ENCODE measurements at places on chromosomes 7 and 10. TPM values are rescaled to one million over a fixed set of nuclear protein-coding genes. Genes with fewer than 3 reads are reported as not detected.

Gene SEC31B
- 202 TPM for total RNA-seq

Gene KCNH2
- 0.30 TPM for total RNA-seq

Gene GNAT3
- total RNA-seq, result not detected

Gene COPS6
- 97.1 TPM for total RNA-seq

Gene BICC1
- not detected for total RNA-seq

DNA sequence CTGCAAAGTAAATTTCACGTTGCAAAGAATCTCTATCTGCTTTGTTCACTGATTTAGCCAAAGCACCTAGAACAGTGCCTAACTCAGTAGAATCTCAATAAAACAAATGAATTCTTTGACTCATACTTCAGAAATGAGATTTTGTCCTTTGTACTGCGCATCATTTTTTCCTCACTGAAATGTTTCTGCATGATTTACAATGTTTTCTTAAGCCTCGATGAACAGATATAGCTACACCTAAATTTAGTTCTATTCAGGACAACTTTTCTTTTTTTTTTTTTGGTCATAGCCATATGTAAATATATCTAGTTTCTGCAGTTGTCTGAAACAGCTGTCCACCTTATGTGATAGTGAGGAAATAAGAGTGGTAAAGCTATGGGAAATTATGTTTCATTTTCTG is 15.3 kb downstream of the GNAT3 start:
- no peaks in the 10 kb centered on the region for H3K36me3 ChIP-seq
- H3K4me3 ChIP-seq, result no peak overlapping the region
- no peaks in the 10 kb centered on the region for H3K27me3 ChIP-seq

DNA sequence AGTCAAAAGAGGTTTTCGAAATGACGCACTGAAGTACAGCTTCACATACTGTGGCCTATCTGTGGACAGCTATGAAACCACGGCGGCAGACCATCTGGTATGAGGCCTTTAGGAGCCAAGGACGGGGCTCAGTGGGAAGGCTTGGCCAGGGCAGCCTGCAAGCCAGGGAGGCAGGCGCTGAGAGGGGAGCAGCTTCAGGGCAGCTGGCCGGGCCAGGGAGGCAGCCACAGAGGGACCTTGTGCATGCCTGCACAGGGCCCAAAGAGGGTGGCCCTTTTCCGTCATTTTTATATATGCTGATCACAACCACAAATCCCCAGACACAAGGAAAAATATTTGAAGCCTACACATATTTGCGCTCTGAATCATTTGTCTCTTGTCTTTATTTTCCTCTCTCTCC is 13.5 kb downstream of the CALD1 start:
- no peak overlapping the region for H3K27ac ChIP-seq
- H3K4me1 ChIP-seq, result no peaks in the 10 kb centered on the region
- no peak for DNase-seq
- peaks cover 3% of the 10 kb centered on the region for H3K36me3 ChIP-seq
- H3K4me3 ChIP-seq, result no peak overlapping the region

GRCh38 chr10:44382981-44383748 is 1.7 kb downstream of the CXCL12 start:
- H3K27ac ChIP-seq, result no peak overlapping the region
- no peaks in the 10 kb centered on the region for H3K36me3 ChIP-seq
- H3K4me3 ChIP-seq, result no peak overlapping the region
- H3K27me3 ChIP-seq, result peaks cover 26% of the 10 kb centered on the region
- no peak for DNase-seq
- H3K4me1 ChIP-seq, result peaks cover 4% of the 10 kb centered on the region

DNA sequence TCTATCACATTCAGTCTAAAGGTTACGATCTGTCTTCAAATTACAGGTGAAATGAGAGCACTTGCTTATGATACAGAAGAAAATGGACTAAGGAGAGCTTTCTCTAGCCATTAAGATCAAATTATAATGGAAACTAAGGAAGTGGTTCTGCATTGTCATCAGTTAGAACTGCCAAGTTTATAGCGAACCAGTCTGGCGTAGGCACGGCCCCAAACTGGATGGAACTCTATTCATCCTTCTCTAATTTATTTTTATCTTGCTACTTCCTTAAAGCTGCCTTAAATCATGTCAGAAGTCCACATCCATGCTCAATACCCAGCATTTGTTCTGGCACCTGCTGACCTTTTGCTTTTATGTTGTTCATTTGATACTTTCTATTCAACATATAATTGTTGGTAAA is 63.7 kb upstream of the APBB1IP start:
- DNase-seq, result no peak
- no peak overlapping the region for H3K4me3 ChIP-seq
- H3K4me1 ChIP-seq, result no peaks in the 10 kb centered on the region

DNA sequence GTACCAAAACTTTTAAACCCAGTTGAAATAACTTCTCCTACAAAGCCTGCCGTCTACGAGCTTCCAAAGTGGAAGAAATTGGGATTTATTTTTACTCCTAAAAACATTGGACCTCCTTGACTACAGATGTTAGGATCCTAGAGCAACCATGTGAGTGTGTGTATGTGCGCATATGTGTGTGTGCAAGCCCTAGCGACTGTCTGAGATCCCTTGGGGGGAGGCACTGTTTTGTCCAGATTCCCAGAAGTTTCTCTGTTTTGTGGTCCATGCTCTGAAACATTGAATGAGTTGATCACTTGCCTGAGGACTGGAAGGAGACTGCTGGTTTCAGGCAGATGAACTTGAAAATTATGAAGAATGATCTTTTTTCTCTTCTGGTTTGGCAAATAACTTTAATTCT is 312.3 kb upstream of the ZNF32 start:
- no peaks in the 10 kb centered on the region for H3K36me3 ChIP-seq
- H3K27me3 ChIP-seq, result peaks cover 20% of the 10 kb centered on the region
- no peak overlapping the region for H3K27ac ChIP-seq
- peaks cover 5% of the 10 kb centered on the region for H3K4me1 ChIP-seq
- DNase-seq, result no peak

DNA sequence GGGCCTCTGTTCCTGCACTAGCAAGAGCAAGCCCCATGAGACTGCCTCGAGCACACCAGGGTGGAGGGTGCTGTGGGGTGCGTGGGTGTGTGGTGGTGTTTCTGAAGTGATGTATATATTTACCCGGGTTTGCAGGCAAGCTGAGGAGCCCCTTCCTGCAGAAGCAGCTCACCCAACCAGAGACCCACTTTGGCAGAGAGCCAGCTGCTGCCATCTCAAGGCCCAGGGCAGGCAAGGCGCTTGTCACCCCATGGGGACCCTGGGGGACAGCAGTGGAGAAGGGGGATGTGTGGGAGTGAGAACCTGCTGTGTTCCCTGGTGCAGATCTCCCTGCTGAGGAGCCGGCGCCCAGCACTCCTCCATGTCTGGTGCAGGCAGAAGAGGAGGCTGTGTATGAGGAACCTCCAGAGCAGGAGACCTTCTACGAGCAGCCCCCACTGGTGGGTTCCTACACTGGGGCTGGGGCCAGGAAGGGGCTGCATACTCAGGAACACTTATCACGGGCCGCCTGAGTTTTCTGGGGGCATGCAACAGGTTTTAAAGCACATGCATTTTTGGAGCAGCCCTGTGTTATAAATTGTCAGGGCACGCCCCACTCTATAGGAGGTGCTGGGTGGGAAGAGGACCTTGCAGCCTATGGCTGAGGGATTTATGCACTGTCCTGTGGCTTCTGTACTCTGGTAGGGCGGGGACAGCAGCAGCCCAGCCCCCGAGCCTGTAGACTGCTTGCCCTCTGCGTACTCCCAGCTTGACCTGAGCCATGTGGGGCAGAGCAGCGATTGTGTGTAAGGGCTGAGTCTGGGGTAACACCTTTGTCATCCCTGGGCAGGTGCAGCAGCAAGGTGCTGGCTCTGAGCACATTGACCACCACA is 5.9 kb downstream of the PGAM2 start:
- no peaks in the 10 kb centered on the region for H3K27me3 ChIP-seq
- peak overlapping the region; percentile 13 for H3K27ac ChIP-seq
- no peak for DNase-seq
- no peak overlapping the region for H3K4me3 ChIP-seq

GRCh38 chr7:101936611-101937231 is 119.3 kb downstream of the CUX1 start:
- no peaks in the 10 kb centered on the region for H3K27me3 ChIP-seq
- H3K4me1 ChIP-seq, result peaks cover 1% of the 10 kb centered on the region
- H3K27ac ChIP-seq, result no peak overlapping the region
- no peak overlapping the region for H3K4me3 ChIP-seq

- no peak for DNase-seq
- no peaks in the 10 kb centered on the region for H3K27me3 ChIP-seq
- no peak overlapping the region for H3K27ac ChIP-seq
Observed at GRCh38 chr7:28001896-28002295, 178.7 kb downstream of the JAZF1 start.

Measured in activated CD4-positive, alpha-beta T cell treated with anti-CD3 and anti-CD28 coated beads, Interleukin-2, amount 10 ng/mL, durations not matched to agents 7 days and 5 days (primary cell).